ENCODE measurements at places on chromosomes 5 and 9.

DNA sequence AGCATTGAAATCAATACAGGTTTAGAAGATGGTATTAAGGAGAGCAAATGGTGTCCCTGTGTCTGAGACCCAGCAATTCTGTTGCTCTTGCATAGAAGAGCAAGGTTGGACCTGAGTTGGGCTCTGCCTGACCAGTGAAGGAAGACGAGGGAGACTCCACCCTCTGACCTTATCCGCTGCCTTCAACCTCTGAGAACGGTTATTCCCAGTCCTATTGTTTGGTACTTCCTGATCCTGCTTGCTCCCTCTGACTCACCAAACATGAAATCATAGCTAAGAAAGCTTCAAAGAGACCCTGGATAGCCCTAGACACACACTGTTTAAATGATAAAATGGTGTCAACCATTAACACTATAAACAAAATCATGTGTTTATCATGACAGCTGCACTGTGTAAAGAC lies 218.5 kb downstream of the PLK2 start:
- DNase-seq, result no peak

GRCh38 chr5:168706655-168707069 lies 127.5 kb upstream of the PANK3 start:
- peak; percentile 30 for DNase-seq

- DNase-seq, result no peak
Observed at GRCh38 chr5:168152660-168153059, 138.8 kb upstream of the WWC1 start.

GRCh38 chr5:60295423-60295822 lies 401.9 kb upstream of the PDE4D start:
- DNase-seq, result peak; percentile 23

Data from iPS DF 19.7 (cell line).